ENCODE measurements at places on chromosomes 4 and X.
A peak's percentile ranks its signal among the peaks of the same experiment; 100 is the strongest.

GRCh38 chr4:3458371-3458770, 4.7 kb upstream of the DOK7 start:
- DNase-seq, result no peak

- DNase-seq, result no peak
These were observed 6.3 kb upstream of the FAM200B start for GRCh38 chr4:15675356-15675755.

GRCh38 chrX:141669689-141670088, 28.9 kb downstream of the SPANXD start:
- no peak for DNase-seq

DNA sequence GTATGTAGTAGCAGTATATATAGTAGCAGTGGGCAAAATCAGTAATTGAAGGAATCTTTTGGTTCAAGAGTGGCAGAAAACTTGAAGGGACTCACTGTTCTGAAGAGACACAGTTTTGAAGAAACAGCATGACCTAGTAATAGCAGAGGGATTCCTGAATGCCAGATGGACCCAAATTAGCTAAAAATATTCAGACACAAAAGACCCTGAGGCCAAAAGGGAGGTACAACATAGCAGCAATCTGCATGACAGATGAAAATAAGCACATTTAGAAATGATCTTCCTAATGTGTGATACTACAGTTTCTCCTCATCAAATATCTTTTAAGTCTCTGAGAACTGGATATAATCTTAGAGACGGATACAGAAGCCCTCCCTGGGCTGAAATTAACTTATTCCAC, 536.6 kb downstream of the PPARGC1A start:
- no peak for DNase-seq

DNA sequence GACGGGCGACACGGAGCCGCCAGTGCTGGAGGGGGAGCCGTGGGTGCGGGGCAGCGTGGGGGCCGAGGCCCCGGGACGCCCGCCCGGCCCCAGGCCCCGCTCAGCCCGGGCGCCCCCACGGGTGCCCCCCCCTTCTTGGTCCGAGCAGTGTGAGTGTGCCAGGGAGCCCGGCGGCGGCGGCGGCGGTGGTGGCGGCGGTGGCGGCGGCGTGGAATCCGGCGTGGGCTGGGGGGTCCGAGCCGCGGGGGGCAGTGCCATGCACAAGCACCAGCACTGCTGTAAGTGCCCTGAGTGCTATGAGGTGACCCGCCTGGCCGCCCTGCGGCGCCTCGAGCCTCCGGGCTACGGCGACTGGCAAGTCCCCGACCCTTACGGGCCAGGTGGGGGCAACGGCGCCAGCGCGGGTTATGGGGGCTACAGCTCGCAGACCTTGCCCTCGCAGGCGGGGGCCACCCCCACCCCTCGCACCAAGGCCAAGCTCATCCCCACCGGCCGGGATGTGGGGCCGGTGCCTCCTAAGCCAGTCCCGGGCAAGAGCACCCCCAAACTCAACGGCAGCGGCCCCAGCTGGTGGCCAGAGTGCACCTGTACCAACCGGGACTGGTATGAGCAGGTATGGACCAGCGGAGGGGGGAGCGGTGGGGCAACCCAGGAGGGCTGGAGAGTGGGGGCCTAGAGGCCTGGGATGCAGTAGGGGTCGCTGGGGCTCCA, 466 bp downstream of the DLG3 start:
- no peak for DNase-seq

- no peak for DNase-seq
These were observed 15.1 kb upstream of the INTS6L start for GRCh38 chrX:135505351-135505750.

DNA sequence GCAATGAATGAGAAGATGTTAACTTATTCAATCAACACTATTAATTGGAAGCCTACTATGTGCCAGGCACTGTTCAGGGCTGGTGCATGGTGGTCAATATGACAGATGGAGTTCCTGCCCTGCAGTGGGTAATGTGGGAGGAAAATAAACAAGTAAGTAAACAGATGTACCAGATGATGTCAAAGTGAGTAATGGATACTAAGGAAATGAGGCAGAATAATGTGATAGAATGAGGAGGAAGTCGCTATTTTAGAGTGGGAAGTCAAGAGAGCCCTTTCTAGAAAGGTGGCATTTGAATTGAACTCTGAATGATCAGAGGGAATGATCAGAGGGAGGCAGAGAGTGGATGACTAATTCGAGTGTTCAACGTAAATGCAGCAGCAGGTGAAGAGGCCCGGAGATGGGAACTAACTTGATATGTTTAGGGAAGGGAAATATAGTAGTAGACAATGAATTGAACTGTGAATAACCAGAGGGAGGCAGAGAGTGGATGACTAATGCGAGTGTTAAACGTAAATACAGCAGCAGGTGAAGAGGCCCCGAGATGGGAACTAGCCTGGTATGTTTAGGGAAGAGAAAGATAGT, 48.3 kb downstream of the HMGB3 start:
- DNase-seq, result no peak

- DNase-seq, result peak; percentile 66
These were observed at the start of gene WNK3 for GRCh38 chrX:54357414-54358377. Gene WNK3, minus strand, starts transcription at chrX:54358046.

DNA sequence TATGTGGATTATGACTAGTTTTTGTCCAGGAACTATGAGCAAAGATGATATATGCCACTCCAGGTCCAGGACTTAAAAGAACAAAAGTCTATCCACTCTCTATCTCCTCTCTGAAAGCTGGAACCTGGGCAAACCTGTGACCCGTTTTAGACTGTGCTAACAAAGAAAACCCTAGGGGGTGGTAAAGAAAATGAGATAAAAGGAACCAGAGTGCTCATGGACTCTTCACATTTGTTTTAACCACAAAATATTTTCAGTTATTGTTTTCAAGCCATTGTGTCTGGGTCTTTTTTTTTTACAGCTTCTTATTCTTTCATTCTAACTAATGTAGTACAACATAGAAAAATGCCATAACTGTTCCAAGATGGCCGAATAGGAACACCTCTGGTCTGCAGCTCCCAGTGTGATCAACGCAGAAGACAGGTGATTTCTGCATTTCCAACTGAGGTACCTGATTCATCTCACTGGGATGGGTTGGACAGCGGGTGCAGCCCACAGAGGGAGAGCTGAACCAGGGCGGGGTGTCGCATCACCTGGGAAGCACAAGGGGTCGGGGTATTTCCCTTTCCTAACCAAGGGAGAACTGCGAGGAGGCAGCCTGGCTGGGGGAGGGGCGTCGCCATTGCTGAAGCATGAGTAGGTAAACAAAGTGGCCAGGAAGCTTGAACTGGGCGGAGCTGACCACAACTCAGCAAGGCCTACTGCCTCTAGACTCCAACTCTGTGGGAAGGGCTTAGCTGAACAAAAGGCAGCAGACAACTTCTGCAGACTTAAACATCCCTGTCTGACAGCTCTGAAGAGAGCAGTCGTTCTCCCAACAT, 45.1 kb downstream of the CHM start:
- DNase-seq, result peak; percentile 35

DNA sequence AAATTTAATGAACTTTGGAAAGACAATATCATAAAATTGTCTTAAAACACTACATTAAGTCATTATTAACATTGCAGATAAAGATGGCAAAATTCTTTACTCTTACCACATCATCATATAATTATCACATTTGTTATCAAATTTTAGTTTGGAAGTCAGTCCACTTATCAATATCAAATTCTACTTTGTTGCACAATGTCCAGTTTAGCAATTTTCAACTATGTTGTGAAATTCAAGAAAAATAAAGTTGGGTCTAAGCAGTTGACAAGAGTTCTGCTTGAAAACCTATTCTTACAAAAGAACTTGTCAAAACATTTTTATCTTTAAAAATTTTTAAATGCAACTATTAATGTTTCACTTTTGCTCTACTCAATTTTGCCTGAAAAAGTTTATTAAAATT, 44.7 kb upstream of the TET2 start:
- DNase-seq, result no peak

DNA sequence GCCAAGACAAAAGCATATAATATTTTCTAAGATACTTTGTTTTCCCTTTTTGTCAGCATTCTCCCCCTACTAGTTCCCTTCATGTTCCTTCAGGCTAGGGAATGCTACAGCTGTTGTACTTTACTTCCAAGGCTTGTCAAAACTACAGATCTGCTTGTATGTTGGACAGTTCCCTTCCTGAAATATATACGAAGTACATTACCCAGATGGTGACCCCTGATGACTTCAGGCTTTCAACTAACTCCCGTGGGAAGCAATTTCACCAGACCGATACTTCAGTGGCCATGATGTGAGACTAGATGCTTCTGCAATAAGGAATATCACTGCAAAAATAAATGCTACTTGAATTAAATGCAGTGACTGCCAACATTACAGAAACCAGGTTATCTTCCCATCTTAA, 332.8 kb downstream of the SH2D1A start:
- DNase-seq, result no peak

DNA sequence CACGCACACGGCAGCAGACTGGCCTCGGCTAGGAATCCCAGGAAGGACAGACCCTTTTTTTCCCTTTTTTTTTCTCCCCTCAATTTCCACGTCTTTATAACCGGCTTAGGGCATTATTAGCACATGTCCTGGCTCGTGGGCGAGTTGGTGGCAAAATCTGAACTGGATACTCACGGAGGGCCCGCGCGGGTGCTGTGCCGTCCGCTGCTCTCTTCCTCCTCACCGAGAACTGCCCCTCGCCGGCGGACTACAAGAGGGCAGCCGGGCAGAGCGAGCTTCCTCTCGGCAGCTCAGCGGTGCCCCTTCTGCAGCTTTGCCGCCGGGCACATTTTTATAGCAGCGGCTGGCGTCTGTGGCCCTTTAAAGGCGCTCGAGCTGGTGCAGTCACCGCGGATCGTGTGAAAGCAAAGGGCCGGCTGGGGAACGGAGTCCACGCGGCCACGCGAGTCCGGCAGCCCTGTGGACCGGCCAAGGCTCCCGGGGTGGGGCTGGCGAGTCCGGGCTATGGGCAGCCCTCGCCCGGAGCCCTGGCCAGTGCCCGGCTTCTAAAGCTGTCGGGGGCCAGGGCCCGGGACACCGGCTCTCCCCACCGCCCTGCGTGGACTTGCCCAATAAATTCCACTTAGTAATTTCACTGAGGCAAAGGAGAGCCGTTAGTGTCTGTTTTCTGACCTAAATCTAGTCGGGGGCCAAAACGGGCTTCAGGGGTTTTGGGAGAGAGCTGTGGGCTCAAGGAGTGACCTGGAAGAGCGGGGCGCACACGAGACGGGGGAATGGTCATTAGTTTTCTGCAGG, 1.3 kb upstream of the CITED1 start:
- DNase-seq, result peak; percentile 36

GRCh38 chr4:186149872-186150271, 41.5 kb upstream of the CYP4V2 start:
- DNase-seq, result peak; percentile 37

- no peak for DNase-seq
These were observed 98.2 kb downstream of the KLHL8 start for GRCh38 chr4:87122252-87122651.

- no peak for DNase-seq
These were observed 8.2 kb downstream of the MAOA start for GRCh38 chrX:43664258-43664657.

GRCh38 chr4:85302193-85302736, 172.7 kb upstream of the ARHGAP24 start:
- no peak for DNase-seq

DNA sequence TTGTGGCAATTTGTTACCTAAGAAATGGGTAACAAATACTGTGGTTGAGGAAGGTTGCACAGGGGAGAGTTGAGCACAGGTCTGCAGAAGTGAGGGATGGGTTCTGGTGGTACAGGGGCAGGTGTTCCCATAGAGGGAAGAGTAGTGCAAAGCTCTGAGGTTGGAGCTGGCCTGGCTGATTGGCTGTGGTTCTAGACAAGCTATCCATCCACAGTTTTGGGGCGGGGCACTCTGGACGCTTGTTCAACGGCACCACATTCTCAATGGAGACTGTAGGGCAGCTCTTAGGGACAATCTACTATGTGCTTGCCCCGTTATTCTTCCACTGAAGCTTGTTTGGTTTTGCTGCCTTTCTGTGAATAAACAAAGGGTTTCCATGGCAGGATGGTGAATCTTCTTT, 35.4 kb downstream of the NAT8L start:
- DNase-seq, result no peak

- DNase-seq, result no peak
These were observed 25.6 kb upstream of the MMRN1 start for GRCh38 chr4:89868999-89869589.

DNA sequence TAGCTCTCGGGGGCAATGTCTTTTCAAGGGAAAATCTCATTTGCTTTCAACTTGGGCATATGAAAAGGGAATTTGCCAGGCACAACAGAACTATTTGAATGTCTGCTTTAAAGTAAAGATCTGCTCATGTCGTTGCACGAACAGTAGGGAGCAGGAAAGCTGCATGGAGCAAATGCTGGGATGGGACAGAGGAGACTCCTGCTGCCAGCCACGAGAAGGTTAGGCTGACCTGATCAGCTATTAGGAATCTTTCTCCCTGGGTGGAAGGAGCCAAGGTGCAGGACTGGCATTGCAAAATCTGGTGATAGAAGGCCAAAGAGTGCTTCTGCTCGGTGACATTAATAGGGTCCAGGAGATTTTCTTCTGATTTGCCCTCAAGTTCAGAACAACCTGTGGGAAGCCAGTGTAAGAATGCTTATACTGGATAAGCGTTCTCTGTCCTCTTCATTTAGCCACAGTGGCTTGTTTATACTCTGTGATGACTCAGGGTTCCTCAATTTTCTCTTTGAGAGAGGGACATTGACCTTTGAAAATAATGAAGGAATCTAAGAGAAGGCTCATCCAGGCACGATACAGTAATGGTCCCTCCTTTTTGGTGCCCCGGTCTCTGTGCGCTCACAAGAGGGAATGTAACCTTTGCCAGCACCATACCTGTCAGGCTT, 22.9 kb downstream of the FHL1 start:
- DNase-seq, result no peak

DNA sequence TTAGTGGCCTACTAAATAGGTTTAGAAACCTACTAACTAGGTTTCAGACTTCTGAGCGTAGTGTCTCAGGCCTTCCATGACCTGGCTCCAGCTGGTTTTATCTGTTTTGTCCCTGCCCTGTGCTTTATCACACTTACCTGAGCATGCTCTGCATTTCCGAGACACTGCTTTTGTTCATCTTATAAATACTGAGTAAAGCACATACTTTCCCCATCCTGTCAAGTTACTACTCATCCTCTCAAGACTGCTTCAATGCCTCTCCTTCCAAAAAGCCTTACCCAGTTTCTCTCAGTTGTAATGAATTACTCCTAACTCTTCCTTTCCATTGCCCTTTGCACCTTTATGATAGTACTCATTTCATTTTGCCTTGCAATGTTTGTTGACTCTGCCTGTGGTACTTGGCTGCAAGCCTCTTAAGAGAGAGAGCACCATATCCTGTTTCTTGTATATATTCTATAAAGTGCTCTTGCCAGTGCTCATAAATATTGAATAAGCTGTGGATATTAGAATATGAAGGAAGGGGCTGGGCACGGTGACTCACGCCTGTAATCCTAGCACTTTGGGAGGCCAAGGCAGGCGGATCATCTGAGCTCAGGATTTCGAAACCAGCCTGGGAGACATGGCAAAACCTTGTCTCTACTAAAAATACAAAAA, 34.4 kb downstream of the SLAIN2 start:
- DNase-seq, result no peak

All from CD4-positive, alpha-beta T cell treated with Interleukin-6 for 4 hours (primary cell).